Stimulated activated CD8-positive, alpha-beta memory T cell treated with anti-CD3 and anti-CD28 coated beads, Interleukin-7, amount 100 ng/mL, for 48 hours (primary cell): ENCODE measurements at places on chromosomes 3 and 15.

DNA sequence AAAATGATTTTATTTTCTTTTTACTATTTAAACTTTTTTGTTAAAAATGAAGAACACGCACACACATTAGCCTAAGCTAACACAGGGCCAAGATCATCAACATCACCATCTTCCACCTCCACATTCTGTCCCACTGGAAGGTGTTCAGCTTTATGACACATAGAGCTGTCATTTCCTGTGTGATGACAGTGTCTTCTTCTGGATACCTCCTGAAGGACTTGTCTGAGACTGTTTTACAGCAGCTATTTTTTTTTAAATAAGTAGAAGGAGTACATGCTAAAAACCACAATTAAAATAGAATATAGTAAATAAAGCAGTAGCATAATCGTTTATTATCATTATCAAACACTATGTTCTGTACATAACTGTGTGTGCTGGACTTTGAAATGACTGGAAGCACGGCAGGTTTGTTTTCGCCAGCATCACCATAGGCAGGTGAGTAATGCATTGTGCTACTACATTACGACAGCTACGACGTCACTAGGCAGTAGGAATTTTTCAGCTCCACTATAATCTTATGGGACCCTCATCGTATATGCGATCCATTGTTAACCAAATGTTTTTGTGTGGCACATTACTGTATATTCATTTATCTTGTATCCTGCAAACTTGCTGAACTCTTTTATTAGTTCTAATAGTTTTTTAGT lies 72.8 kb downstream of the KLF15 start:
- DNase-seq, result no peak

GRCh38 chr15:57216288-57216687 lies 160.0 kb upstream of the CGNL1 start:
- no peak for DNase-seq

GRCh38 chr15:59384507-59384906 lies 11.8 kb upstream of the MYO1E start:
- no peak for DNase-seq

DNA sequence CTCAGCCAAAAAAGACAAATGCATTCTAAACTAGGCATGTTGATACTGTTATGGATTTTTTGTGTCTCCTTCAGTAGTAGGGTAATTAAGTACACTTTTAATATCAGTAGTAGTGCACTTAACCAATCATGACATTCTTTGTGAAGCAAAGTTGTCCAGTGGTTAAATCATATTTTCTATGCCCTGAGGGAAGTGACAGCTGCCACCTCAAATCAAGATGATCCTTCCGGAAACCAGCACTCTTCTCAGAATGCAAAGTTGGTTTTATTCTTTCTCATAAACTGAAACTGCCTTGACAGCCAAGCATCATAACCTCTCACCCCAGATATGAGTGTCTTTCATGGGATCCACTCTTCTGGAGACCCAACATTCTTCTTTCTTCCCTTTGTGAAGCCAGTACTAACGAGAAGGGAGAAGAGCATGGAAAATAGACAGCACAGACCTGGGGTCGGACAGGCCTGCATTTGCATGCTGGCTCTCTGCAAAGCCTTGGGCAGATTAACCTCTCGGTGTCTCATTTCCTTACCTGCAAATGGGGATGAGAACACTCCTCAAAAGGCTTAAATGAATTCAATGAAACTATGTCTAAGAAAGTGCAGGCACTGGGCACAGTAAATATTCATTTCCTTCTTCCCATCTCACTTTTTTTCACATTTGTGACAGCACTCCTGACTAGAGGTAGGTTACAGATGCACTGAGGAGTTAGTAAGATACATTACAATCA lies 13.2 kb downstream of the AAGAB start:
- DNase-seq, result no peak

DNA sequence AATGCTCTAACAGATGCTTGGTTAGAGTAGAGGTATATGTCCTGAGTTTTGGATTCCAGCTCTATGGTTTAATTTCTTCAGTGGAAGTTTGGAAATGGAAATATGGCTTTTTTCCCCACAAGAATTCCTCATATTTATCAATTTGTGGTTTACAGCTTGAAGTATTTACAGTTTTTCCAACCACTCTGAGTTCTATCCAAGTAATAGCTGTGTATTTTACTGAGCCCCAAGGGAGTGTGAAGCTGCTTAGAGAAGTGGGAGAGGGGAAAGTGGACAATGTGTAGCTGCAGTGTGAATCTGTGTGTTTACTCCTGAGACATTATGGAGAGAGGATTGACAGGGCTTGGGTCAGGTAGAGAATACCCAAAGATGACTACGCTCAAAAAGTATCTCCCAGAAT lies 54.5 kb downstream of the NEK11 start:
- no peak for DNase-seq

DNA sequence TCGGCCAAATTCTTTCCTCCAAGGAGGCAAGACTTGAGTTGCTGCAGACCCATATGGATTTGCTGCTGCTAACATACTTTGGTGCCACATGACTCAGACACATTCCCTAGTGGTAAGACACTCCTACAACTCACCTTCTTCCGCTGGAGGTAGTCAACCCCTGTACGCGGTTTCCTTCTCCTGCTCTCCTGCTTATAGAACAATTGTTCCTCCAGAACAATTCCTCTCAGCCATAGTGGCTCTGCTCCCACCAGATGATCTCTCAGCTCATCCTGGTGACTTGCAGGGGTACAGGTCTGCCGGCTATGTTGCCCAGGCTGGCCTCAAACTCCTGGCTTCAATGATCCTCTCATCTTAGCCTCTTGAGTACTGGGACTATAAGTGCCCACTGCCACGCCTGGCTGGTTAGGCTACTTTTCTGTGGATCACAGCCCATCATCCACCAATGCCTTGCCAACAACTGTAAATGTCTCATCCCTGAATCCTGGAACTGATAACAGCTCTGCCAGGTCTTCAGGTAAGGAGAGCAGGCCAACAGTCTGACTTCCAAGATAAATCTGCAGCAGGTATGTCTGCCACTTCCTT lies 2.4 kb upstream of the CXCR6 start:
- no peak for DNase-seq

DNA sequence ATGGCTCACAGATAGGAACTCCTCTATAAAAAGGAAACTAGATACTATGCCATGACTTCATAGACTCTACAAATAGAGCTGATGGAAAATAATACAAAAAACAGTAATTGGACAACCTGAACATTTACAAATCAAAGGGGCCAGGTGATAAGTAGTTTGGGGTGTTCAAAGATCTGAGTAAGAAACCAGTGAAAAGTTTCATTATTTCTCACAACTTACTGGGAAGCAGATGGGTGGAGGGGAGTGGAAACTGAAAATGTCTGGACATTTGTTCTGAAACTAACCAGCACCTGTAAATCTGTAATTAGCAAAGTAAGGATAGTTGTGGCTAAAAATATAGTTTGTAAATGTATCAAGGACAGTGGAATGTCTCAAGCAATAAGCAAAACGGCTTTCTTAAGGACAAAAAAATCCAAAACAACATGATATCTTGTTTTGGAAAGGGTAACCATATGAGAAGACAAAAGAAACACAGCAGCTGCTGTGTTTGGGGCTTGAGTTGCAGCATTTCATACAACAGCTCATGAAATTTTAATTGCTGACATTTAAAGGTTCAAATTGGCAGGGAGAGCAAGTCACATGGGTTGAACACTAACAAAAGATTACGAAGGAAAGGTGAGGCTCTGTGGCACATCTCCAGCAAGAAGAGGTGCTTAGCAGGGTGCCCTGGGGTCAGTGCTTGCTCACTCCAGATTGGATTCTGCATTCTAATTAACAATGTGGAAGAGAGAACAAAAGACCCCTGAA lies 26.8 kb upstream of the THBS1 start:
- no peak for DNase-seq

GRCh38 chr3:59262076-59262498 lies 212.3 kb upstream of the CFAP20DC start:
- DNase-seq, result no peak

- no peak for DNase-seq
Measured at GRCh38 chr15:55484917-55485672, 22.9 kb downstream of the DNAAF4 start.

- DNase-seq, result no peak
Measured at GRCh38 chr3:43786526-43787305, 96.0 kb downstream of the ABHD5 start.

GRCh38 chr3:166425900-166426611 lies 588.8 kb upstream of the BCHE start:
- DNase-seq, result no peak

- no peak for DNase-seq
Measured at GRCh38 chr15:52112203-52112750, 298 bp downstream of the BCL2L10 start.

DNA sequence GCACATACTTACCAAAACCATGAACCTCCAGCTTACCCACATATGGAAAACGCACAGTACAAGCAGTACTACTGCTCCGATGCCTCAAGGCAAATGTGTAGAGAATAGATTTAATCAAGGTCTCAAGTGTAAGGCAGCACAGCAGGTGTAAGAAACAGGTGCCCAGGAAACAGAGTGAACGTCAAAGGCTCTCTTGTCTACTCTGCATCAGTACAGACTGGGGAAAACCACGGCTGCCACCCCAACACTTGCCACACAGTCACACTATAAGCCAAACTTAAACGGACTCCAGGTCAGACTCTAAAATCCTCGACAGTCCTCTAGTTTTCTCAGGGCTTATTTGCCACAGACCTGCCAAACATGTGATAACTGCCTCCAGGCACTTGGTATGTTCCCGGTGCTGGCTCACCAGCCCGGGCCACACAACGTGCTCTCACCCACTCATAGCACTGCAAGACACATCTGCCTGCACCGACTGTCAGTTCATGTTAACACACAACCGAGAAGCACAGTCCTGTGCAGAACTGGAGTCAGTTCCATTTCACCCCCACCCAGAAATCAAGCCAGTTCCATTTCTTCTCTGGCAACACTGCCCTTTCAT lies 30.6 kb downstream of the ABCC5 start:
- no peak for DNase-seq

DNA sequence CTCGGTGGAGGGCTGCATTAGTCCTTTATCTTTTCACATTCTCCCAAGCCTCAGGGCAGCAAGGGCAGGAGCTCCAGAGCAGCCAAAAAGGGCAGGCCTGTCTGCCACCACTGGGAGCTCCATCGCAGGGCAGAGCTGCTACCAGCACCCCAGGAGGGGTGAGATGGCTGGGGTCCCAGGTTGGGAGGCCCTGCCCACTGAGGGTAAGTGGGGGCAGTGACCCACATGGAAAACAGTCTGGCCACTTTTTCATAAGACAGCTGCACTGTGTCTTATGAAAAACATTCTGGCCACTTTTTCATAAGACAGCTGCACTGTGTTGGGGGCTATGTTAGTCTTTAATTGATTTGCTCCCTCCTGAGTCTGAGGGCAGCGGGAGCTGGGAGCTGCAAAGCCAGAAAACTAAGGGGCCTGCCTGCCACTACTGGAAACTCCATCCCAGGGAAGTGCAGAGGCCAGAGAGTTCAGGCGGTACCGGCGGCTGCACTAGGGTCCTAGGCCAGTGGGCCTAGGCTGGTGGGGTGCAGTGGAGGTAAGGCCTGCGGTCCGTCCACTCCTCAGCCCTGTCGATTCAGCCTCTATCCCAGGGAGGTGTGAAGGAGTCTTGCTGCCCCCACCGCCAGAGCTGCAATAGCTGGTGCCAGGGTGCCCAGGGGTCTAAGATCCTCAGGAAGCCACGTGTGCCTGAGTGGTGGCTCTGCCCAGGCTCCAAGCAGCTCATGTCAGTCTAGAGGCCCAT lies 45.4 kb downstream of the TMCO5A start:
- DNase-seq, result no peak

DNA sequence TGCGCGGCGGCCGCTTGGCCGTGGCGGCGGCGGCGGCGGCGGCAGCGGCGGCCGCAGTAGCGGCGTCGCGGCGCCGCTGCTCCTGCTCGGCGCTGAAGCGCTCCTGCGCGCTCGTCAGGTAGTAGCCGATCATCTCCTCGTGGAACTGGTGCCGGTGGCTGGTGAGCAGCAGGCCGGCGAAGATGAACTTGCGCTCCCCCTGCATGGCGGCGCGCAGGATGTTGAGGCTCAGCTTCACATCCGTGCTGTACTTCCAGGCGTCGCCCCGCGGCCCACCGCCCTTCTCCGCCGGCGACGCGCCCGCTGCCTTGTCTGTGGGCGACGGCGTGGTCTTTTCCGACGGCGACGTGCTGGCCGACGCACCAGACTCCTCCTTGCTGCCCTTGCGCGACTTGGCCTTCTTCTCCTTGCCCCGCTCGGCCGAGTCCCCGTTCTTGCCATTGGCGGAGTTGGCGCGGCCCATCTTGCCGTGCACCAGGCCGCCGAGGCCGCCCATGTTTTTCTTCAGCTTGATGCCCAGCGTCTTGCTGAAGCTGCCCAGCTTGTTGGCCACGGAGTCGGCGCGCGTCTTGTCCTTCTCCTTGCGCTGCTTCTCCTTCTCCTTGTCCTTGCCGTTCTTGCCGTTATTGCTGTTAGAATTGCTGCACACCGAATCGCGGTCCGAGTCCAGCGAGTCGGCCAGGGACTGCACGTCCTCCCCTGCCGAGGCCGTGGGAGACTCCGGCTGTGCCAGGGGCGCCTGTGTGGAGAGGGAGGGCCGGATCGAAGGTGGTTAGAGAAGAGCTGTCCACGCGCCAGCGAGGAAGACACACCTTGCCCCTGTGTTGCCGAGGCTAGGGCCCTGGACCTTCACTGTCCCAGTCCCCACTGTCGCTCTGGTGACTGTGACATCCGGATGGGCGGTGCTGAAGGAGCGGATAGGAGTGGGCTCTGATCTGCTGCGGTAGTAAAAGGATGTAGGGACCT lies 157.6 kb downstream of the KLF13 start:
- DNase-seq, result no peak

GRCh38 chr3:16192176-16192811 lies 17.8 kb downstream of the GALNT15 start:
- DNase-seq, result no peak

DNA sequence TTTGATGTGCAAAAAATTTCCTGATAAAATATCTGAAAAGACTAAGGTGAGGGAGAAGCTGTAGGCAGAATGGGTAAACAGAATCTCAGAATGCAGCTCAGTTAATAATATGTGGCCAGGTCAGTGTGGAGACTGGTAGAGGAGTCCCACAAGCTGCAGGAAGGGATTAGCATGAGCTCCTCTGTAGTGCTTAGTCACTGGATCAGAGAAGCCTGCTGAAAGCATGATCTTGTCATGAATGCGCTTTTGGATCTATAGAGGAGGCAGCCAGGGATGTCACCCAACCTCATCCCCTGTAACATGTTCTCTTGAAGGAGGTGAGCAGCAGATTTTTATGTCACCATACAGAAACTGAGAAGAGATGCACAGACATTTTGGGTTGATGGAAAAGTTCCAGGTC lies 1035.3 kb upstream of the GBE1 start:
- no peak for DNase-seq

DNA sequence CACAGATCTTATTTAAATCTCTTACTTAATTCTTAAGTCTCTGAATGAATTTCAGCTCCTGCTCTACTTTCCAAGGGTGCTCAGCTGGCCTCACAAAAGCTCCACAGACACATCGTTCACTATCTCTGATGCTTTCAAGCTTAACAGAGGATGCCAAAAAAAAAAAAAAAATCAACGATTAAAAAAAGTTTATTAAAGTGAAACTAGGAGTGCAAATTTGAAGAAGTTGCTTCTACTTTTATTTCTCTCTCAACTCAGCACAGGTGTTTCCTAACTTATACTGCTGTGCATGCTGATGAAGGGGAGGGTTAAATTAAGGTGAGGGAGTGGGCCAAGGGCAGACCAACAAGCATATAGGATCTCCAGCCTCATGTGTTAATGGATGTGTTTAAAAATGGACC lies 157.2 kb downstream of the TIGIT start:
- DNase-seq, result no peak
